ENCODE measurements at places on chromosomes 3 and 15.

DNA sequence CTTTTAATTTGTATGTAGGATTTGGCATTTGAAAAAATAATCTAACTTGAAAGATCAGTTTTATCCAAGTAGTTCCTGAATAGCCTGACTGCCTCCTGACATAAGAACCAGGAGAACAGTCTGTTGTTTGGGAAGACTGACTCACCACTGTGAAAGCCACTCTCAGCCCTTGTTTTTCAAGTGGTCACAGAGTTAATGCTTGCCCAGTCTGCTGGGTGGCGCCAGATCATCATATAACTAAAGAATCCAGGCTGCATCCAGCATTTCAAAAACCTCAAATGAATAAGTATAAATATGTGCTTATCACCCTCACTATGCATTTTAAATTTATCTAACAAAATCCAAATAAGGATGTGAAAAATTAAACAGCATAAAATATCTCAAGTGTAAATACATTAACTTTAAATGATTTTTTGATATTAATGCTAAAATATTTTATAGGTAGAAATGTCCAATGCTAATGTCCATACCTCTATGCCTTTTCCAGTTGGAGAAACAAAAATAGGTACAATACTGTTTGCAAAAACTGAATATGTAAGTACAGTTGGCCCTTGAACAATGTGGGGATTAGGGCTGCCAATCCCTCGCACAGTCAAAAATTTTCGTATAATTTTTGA, 26.9 kb upstream of the ZBBX start:
- DNase-seq, result peak; percentile 64

DNA sequence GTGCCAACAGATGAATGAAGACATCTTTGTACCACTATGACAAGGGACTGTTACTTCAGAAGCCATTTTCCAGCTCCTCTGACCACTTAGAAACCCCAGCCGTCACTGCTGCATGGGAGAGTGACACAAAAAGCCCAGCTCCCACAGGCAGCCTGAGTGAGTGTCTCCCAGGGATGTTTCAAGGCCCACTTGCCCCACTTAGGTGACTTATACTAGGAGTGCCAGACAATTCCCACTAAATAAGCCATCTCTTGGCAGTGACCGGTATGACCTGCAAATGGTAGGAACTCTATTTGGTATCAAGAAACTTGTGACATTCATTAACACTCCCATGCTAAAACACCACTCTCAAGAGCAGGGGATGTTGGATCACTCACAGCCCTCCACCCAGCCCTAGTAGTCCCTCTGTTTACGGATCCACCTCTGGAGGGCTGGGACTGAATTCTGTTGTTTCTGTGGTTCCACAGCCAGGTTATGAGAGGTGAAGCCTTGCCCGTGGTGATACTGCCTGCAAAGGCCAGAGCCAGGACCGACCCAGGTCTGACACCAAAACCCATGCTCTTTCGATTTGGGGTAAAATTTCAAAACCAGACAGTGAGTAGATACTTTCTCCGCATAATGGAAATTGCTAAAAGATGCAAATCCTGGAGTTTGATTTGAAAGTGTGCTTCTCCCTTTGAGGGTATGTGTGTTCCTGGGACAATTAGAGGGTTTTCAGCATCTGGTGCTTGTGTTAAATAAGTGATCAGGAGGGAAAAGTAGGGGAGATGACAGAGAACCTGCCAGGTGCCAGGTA, 14.5 kb downstream of the RBP1 start:
- no peak for DNase-seq

DNA sequence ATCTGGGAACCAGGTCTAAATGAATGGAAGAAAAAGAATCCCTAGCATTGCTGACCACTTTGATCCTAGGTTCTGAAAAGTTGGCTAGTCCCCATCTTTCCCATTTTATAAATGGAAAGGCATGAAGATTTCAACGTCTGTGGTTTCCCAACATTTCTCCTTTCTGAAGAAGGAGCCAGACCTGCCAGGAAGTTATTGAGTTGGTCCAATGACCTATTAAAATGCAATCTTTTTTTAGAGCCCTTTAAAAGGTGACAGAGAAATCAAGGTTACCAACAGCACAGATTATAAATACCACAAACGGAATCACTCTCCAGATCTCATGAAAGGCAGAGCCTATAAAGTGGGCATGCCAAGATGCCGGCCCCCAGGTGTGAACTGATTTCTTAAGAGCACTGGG, 505.6 kb upstream of the THBS1 start:
- no peak for DNase-seq

DNA sequence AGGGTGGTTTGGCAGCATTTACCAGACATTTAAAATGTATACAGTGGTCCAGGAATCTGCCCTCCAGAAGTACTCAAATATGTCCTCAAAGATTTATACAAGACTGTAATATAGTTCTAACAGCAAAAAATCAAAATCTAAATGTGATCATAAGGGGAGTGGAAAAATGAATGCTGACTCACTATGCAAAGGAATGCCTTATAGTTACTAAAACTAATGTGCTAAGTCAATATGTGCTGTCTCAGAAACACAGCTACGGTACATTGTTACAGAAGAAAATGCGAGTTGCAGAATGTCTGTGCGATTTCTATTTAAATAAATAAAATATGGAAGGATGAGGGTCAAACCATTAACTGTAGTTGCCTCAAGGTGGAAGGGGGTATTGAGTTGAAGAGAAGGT, 230.1 kb upstream of the UBE2E1 start:
- no peak for DNase-seq

GRCh38 chr3:177538048-177538749, 340.9 kb upstream of the TBL1XR1 start:
- peak; percentile 76 for DNase-seq

DNA sequence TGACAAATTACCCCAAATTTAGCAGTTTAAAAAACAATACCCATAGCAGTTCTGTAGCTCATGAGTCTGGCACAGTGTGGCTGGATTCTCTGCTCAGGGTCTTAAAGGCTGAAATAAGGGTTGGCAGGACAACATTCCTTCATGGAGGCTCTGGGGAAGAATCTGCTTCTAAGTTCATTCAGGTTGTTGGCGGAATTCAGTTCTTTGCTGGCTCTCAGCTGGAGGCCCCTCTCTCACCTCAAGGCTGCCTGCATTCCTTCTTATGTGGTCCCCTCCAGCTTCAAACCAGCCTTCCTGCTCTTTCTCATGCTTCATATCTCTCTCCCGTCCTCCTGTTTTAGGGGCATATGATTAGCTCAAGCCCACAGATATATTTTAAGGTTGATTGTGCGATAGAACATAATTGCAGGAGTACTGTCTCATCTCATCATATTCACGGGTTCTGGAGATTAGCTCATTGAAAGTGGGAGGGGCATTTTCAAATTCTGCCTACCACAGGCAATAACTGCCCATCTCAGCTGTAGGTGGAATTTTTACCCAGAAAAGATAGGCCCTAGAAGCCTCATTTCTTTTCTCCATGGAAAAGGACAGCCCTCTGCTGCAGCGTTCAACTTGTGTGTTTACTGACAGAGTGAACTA, 5.6 kb upstream of the ZBTB47 start:
- peak; percentile 50 for DNase-seq

DNA sequence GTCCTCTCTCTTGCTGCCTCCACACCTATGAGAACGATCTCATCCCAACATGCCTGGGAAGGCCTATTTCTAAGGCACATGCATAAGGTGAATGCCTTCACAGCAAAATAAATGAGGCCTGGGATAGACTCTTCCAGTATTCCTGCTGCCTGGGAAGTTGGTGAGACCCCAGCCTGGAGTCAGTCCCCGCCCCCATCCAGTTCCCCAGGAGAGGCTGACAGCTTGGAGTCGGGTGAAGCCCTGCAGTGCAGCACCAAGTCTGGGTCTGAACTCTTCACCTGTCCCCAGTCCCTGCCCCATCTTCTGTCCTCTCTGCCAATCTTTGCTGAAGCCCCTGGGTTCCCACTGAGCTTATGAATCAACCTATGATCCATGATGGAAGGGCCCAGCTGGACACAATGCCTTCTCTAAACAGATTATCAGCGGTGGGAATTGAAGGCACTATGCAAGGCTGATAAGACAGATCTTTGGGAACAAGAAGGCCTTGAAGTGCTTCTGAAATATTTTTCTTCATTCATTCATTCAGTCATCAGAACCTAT, 10.2 kb upstream of the APBA2 start:
- DNase-seq, result no peak

DNA sequence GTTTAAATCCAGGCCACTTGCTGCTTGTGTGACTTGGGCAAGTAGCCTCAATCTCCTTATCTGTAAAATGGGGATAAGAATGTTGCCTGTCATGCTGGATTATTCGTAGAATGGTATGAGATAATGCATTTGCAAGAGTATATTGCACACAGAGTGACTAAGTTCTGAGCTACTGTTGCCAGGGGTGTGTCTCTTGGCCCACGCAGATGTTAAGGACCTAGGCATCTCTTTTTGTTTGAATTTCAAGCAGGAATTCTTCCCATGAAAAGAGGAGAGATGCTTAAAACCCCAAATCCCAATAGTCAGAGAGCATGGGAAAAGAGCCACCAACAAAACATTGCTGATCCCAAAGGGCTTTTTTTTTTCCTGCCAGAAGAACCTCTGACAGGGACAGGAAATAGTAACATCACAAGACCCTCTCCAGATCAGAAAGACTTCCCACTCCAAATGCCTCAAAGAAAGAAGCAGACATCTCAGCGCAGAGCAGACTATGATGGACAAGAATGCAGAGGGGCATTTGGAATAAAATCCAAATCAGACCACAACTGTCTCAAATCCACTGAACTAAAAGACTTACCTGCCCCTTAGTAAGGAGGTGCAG, 90.5 kb downstream of the MRPL46 start:
- peak; percentile 53 for DNase-seq

DNA sequence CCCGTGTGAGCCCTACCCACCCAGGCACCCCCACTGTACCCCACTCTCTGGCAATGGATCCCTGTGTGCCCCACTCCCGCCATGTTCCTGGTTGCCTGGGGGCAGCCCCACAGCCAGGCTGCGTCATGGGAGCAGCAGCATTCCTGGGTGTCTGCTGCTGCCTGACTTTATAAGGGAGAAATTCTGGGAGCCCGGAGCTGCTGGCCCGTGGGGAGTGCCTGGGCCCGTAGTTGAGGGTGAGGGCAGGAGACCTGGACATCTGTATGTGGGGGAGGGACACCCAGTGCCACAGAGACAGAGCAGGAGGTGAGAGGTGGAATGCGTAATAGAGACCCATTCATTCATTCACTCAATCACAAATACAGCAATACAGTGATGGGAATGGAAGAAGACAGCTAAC, 15.1 kb downstream of the CSPG4 start:
- no peak for DNase-seq

DNA sequence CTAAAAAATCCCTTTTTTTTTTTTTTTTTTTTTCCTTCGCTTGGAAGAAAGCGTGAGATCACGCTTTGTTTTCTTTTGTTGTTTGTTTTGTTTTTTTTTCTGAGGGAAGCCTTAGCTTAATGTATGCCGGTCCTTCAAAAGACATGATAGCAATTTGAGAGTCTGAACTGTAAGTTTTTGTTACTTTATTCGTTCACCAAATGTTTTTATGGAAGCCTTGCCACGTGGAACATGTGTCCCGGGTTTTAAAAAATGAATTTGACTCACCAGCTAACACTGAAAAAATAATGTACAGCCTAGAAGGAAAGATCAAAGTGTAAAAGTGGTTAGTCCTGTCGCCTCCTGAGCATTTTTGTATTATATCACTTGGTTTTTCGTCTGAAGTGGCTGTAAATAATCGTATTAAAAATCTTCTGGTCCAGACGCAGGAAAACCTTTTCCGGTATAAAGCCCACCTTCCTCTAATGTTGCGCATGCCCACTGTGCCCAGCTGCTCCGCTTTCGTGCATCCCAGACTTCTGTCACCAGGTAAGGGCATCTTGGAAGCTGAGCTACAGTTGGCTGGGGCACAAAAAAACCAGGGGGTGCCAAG, 795 bp upstream of the MYNN start:
- peak; percentile 87 for DNase-seq

DNA sequence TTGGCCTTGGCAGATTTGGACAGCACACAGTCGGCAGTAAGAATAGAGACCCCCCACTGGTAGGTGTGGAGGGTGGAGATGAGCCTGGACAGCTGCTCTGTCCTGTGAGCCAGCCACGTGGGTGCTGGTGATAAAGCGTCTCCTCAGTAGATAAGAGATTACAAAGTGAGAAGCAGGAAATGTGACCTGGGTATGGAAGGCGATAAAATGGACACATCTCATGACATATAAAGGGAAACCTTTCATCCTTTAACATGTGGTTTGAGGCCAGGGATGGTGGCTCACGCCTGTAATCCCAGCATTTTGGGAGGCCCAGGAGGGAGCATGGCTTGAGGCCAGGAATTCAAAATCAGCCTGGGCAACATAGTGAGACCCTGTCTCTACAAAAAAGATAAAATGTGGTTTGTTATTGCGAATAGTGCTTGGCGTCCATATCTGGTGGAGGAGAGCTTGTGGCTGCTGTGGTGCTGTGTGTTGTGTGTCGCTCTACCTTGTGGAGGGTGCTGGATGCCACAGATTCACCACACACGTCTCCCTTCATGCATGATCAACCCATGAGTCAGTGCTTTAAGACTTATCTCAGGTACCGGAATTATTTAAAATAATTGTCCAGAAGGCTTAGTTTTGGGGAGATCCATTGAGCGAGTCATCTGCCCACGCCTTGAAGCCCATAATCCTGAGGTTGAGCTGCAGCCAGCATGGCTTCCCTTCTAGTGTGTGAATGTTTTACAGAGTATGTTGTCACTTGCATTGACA, 157.0 kb downstream of the GABRG3 start:
- no peak for DNase-seq

GRCh38 chr3:141900343-141900742, 23.9 kb downstream of the ATP1B3 start:
- DNase-seq, result no peak

DNA sequence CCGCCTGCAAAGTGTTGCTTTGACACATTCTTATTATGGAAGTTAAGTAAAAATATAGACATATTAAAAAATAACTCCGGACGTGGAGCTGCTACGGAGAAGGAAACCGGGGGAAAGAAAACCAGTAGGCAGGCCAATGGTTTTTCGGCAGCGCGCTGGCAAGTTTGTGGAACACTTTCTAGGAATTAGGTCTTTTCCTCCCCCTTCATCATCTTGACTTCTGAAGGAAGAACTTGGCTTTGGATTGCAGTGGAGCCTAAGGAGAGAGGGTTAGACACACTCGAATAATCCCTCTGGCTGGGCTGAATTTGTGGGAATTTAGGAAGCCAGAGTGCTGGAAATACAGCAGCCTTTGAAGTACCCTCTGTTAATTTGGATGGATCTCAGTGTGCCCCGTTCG, 317 bp downstream of the ROBO2 start:
- no peak for DNase-seq

DNA sequence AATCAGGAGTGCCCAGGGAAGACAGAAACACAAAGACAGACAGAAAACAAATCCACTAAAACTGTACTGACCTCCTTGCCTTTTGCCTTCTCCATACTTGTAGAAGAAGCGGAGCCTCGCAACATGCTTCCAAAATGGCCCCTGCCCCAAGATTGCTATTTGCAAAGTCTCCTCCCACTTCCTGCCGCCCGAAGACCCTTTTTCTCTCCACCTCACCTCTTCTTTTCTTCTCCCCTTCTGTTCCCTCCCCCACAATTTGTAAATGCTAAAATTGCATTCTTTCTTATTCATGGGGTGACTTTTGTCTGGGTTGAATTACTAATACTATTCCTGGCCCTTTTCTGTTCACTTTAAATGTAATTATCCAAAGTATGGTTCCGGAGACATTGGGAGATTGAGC, at the start of gene DPPA4:
DPPA4 (minus strand) TSS at position 154 of the 400 bp plus-strand sequence; CDS start at position 125, 29 bp downstream.
- no peak for DNase-seq

GRCh38 chr15:59371458-59372351, 966 bp downstream of the MYO1E start:
- DNase-seq, result peak; percentile 42
